ENCODE measurements at places on chromosomes 12 and 14.

- no peak for DNase-seq
These were observed 6.4 kb upstream of the ZNF385A start for GRCh38 chr12:54390668-54391551.

GRCh38 chr14:72892103-72892878 lies 1.6 kb downstream of the DPF3 start:
- DNase-seq = peak; percentile 69

DNA sequence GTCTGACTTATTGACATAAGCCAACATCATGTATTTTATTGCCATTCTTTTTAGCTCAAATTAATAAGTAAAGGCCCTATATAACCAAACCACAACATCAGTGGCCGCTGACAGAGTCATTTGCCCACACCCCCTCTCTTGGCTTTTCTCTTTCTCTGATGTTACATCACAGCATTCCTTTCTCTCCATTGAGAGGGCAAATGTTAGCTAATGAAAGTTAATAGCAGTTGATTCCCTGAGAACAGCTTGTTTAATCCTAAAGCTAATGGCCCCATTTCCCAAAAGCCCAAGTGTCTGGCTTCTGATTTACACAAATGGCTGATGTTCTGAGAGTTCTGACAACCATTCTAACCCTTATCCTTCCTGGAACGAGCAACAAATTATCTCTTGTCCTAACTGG lies 308.8 kb downstream of the SNAPC1 start:
- no peak for DNase-seq

- no peak for DNase-seq
These were observed 114.4 kb upstream of the CCDC196 start for GRCh38 chr14:66371776-66372175.

DNA sequence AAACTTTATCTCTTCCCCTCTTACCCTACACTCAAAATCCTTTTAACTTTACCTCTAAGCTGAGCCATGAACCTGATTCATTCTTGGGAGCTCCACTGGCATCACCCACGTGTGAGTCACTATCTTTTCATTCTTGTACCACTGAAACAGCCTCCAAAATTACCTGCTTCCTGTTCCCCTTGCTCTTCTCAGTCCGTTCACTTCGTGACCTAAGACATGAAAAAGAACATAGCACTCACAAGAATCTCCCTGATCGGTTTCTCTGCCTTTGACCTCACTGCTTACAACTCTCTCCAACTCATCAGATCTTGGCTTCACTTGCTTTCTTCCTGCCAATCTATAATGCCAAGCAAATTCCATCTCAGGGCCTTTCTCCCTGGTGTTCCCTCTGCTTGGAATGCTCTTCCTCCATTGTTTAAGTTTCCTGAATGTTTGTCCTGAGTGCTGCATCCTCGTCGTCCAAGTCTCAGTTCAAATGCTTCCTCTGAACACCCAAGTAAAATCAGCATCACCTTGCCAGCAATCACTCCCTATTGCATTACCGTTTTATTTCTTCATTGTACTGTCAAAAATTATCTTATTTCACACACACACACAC lies 9.2 kb downstream of the GLIPR1 start:
- peak; percentile 86 for DNase-seq

GRCh38 chr12:52185400-52185967 lies 6.3 kb downstream of the KRT80 start:
- no peak for DNase-seq

- DNase-seq = no peak
These were observed 185.1 kb downstream of the CHST11 start for GRCh38 chr12:104641862-104642261.

- DNase-seq = no peak
These were observed 32.8 kb upstream of the TXNRD1 start for GRCh38 chr12:104182621-104183378.

DNA sequence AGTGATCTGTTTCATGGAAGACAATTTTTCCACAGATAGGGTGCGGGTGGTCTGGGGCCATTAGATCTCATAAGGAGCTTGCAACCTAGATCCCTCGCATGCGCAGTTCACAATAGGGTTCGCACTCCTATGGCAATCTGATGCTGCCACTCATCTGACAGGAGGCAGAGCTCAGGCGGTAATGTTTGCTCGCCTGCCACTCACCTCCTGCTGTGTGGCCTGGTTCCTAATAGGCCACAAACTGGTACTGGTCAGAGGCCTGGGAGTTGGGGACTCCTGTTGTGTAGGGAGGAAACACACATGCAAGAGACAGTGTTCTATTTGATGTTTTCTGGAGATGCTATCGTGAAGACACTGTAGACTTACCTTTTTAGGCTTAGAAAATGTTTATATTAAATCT lies 77.0 kb upstream of the FGD4 start:
- no peak for DNase-seq

DNA sequence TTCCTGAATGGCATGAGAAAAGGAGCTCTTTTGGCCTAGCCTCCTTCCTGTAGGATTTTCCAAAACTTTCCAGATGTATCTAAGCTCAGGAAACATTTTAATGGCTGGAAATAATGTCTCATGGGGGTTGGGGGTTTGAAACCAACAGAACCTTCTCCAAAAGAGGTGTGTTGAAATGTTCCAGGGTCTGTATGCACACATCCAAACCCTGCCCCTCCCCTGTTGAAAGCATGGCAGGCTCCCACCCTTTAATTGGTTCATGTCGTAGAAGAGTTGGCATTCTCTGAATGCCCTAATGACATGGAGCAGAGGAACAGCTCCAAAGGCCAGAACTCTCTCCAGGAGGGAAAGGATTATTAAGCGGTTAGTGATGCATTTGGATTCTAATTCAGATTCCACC lies 353.2 kb downstream of the ZFP36L1 start:
- DNase-seq = no peak

- DNase-seq = no peak
These were observed 708 bp upstream of the TCTN1 start for GRCh38 chr12:110613071-110613770.

DNA sequence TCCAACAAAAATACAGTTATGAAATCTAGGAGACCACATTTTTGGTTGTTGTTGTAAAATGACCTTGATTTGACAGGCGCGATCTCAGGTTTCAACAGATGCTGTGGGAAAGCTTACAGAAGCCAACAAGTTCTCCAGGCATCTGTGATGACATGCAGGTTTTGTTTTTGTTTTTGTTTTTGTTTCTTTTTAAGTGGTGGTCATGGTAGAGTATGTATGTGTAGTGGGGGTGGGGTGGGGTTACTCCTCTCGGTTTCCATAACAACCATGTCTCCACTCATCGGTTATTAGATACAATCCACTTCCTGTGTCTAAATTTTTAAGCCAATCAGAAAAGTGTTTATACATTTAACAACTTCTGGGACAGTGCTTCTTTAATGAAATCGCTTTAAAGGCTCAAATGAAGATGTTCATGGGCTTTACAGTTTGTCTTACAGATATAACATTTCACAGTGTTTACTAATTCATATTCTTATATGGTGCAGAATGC lies 199.9 kb upstream of the FOXN3 start:
- peak; percentile 14 for DNase-seq

DNA sequence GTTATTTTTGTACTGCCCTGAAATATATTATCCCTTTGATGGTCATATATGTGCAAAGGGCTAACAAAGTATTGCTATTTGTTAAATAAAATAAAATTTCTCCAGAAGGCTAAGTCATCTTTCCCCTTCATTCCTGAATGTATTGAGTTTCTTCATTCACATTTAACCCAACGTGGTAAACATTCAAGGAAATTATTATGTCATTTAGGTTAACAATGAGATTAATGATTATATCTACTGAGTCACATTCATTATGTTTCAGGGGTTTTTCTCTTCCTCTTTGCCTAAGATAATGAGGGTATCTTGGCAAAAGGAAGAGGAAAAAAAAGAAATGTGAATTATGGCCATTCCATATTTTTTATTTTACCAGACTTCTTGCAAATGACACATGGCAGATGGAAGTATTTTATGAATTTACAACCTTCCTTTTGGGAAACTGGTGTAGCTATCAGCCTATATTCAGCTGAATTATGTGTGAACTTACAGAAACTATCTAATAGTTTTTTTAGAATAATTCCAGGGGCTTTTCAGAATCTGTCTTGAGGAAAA lies 27.2 kb downstream of the TSPAN8 start:
- no peak for DNase-seq

- no peak for DNase-seq
These were observed 16.0 kb downstream of the CHST11 start for GRCh38 chr12:104472748-104473147.

GRCh38 chr12:4378772-4379171 lies 740 bp downstream of the FGF23 start:
- no peak for DNase-seq

DNA sequence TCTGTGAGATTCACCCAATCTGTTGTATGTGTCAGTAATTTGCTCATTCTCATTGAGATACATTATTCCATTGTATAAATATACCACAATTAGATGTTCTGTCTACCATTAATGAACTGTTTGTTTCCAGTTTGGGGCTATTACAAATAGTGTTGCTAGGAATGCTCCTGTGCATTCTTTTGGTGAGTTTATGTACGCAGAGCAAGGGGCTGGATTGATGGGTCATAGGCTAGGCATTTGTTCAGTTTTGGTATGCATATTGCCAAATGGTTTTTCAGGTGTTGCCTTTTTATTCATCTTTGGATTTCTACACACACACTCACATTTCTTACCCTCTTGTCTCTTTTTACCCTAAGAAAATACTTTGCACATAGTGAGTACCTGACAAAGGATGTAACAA lies 93.4 kb downstream of the GPATCH2L start:
- peak; percentile 11 for DNase-seq

DNA sequence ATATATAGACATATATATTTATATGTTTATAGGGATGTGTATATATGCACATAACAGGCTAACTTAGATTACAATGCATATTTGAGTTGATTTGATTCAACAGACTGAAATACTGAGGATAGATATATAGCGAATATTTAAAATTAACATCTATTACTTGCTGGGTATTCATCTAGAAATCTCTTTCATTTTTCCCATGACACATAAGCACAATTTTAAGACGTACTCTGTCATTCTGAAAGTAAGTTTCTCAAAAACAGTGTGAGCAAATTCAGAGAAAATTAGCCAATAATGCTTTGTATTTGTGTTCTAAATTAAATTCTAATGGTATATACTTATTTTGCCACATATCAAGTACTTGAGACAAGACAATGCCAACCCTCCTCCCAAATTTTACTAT lies 907.5 kb upstream of the MDGA2 start:
- no peak for DNase-seq

- no peak for DNase-seq
These were observed 246.5 kb downstream of the EMP1 start for GRCh38 chr12:13443028-13443427.

- no peak for DNase-seq
These were observed 308.1 kb upstream of the FLRT2 start for GRCh38 chr14:85221832-85222231.

GRCh38 chr14:31439561-31439960 lies 17.7 kb downstream of the DTD2 start:
- no peak for DNase-seq

DNA sequence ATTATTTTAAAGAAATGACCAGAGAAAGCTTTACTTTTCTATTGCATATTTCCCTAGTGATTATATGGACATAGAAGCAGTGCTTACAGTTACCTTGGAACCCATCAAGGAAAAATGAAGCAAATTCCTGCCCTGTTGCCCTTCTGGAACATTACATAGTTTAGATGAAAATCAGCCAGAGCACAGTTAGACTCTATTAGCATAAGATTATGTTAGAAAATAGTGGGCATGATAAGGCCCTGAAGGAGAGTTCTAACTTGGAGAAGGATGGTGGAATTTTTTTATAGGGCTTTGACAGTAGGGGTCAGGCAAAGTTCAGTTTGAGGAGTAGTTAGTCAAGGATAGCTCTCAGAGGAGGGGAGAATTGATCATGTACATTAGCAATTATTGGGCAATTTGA lies 74.3 kb downstream of the FUT8 start:
- no peak for DNase-seq

GRCh38 chr14:28666961-28667360 lies 99.6 kb upstream of the FOXG1 start:
- peak; percentile 30 for DNase-seq

DNA sequence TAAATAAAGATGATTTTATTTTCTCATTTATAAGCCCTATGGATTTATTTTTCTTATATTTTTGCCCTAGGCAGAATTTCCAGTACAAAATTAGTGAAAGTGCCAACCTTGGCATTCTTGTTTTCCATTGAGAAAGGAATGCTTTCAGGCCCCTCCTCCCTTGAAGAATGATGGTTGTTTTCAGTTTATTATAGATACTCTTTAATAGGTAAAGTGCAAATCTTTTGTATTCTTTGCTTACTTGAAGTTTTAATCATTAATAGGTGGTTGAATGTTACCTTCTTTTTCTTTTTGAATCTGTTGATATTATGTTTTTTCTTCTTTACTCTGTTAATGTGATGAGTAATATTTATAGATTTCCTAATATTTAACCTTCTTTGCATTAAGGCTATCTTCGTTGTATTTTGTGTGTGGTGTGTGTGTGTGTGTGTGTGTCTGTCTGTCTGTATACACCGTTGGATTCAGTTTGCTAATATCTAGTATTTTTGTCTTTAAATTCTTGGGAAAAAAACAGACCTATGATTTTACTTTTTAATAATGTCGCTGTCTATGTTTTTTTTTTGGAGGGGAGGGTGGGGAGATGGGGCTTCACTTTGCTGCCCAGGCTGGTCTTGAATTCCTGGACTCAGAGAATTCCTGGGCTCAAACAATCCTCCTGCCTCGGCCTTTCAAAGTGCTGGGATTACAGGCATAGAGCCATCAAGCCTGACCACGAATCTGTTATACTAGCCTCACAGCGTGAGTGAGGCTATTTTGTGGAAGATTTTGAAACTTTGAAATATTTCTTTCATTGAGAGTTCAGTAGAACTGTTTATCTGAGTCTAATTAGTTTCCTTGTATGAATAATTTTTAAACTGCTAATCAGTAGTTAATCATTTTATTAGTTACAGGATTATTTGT lies 13.5 kb downstream of the SRGAP1 start:
- no peak for DNase-seq

DNA sequence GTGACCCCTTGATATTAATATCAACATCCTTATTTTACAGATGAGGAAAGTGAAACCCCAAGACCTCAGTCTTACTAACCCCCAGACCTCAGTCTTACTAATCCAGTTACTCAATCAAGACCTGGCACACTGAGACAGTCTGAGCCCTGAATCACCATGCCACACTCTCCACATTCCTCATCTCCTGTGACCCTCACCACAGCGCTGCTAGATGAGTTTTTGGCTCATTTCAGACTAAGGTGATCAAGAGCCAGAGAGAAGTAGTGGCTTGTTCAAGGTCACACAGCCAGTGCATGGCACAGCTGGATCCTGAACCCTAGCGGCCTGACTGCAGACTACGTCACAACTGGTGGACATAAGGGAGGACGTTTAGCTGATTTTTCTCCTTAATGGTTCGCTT lies 579.2 kb downstream of the BCL11B start:
- no peak for DNase-seq

Measured in ELR (cell line).